Hematopoietic multipotent progenitor cell (in vitro differentiated cells): ENCODE measurements at places on chromosomes 13 and 19.

DNA sequence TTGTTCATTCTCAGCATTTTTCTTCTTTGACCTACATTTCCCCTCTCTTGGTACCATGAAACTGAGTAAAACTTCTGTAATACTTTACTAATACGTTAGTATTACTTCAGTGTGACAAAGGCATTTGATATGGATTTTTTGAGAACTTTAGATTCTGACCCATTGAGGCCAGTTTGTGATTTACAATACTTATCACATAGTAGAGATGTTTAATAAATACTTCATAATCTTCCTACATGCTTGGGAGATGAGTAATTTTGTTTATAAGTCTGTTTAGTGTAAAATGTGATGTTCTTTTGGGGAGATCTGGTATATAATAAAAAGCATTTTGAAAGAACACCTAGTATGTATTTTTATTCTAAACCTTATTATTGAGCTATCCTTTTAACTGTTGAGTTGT, 29.7 kb downstream of the GTF2F2 start:
- DNase-seq = no peak

DNA sequence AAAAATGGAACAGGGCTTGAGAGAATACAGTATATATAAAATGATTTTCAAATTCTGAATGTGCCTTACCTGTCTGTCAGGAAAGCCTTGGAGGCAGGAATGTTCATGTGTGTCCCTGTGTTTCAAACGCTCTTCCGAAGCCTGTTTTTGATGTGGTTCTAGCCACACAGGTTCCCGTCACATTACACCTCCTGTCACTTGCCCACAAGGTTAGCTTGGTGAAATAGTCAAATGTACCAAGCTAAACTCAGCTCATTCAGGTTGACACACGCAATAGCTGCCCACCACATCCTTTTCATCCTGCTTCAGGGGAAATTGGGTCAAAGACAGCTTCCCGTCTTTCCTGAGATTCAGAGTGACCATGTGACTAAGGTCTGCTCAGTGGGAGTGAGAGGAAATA, 574.0 kb downstream of the EFNB2 start:
- no peak for DNase-seq

DNA sequence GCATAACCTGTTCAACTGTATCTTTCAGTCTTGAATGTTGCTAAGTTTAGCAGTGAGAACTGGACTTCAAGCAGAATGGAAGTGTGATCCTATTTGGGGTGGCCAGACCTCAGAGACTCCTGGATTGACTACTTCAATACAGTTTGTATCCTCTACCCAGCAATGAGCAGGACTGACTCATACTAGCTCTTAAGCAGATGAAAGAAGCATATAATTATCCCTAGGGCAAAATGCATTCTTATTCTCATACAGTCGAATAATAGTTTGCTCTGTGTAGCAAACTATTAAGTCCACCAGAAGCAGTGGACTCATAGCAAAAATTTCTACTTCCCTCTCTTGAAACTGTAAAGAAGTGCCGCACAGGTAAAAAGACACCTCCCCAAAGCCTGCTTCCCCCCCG, 46.4 kb upstream of the FAM216B start:
- DNase-seq = no peak

DNA sequence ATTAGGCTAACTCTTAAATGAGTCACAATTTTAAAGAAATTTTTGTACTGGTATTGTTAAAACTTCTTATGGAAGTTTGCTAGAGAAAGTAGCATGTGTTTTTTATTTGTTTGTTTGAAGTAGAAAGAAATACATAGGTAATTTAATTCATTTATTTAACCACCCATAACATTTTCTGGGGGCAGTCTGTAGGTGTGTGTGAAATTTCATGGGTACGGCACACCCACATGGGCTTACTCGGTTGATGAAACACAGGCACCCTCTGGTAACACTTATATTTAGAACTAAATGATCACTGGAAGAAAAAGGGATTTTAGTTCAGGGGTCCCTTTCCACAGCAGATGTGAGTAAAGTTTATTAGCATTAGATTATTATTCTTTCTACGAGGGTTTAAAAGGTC, 88.1 kb downstream of the DGKH start:
- DNase-seq = no peak

- no peak for DNase-seq
Observed at GRCh38 chr13:26861941-26862340, 101.4 kb upstream of the GPR12 start.
